ENCODE measurements at places on chromosomes 5 and 9.

- DNase-seq: no peak
Observed at GRCh38 chr9:97773091-97773490, 76.0 kb upstream of the XPA start.

DNA sequence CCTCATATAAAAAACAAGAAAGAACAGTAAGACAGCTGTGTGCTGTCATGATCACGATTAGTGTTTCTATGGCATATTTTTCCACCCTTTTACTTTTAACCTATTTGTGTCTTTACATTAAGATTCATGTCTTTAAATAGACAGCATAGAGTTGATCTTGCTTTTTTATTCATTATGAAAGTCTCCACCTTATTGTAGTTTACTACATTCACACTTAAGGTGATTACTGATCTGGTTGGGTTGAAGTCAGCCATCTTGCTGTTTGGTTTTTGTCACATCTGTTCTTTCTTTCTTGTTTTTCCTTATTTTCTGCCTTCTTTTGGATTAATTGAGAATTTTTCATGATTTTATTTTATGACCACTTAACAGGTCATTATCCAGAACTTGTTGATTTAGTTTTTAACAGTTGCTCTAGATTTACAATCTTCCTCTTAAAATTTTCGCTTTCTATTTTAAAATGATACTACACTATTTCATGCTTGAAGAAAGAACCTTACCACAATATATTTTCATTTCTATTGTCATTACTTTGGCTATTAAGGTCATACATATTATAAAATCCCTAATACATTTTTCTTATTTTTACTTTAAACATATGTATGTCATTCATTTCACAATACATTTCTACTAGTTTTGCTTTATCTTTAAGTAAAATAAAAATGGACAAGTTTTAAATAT, 292.5 kb downstream of the SH3GL2 start:
- no peak for DNase-seq

DNA sequence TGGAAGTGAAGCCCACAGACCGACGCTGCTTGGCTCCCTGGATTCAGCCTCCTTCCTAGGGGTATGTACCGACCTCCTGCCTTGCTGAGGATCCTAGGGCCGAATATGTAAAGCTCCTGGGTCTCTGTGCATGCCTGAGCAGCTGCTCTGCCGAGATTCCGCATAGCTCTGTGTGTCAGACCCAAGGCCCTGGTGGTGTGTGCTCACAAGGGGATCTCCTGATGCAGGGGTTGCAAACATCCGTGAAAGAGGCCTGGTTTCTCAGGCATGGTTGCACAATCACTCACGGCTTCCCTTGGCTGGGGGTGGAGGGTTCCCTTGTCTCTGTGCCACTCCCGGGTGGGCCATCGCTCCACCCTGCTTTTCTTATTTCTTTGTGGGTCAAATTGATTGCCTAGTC, 19.9 kb upstream of the SVEP1 start:
- no peak for DNase-seq

- no peak for DNase-seq
Observed at GRCh38 chr5:168311061-168311566, 19.7 kb downstream of the WWC1 start.

DNA sequence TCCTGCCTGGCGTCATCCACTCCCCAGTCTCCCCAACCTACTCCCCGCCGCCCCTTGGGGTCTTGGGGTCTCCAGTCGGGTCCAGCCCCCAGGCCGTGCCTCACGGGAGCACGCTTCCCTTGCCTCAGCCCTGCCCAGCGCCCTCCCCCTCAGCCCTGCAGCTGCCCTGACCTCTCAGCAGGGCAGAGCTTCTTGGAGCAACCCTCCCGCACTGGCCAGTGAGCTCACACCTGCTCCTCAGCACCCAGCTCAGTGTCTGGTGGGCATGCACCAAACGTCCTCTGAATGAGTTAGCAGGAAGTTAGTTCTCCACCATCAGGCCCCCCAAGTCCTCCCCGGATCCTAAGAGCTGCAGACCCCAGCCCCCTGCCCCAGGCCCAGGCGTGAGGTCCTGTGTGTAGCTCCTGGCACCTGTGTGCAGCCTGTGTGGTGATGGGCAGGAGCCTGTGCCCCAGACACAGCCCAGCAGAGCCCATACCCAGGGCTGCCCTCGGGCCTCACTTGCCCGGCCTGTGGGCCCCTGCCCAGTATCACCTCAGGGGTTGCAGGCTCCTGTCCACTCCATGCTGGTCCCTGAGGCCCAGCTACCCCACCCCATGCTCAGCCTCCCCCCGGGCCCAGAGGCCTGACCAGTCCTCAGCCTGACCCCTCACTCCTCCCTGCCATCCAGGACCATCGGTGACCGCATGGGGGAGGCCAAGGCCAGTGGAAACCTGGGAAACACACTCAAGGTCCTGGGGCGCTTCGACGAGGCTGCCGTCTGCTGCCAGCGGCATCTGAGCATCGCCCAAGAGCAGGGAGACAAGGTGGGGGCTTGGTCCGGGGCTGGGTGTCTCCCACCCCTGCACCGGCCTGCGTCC, 8.2 kb downstream of the GPSM1 start:
- DNase-seq: no peak

DNA sequence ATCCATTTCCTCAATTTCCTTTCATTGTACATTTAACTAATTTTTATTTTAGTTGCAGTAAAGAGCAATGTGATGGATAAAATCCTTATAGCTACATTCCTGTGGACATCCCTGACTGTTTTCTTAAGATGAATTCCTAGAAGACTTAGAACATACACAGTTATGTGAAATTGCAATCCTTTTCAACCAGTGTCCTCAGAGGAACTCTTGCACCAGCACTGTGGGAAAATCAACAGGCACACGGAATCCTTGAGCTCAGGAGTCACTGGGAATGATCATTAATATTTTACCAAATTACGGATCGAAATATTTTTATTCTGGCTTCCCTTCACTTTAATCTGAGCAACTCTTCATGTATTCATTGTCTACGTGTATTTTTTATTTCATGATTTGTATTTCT, 901.9 kb upstream of the WWC1 start:
- no peak for DNase-seq

DNA sequence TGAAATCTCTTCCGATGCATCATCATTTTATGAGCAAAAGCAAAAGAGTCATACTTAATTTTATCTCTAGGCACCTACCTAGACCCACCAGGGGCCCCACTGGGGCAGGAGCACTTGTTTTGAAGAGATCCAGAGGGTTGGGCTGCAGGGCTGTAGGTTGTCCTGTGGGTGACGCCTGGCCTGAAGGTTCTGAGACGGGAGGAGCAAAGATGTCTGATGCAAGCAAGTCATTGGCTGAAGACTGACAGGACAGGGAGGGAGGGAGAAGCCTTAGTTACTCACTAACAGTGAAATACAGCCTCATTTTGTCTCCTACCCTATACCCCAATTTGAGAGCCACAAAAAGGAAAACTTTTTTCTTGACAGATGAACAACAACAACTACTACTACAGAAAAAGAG, 17.1 kb upstream of the C9 start:
- no peak for DNase-seq

DNA sequence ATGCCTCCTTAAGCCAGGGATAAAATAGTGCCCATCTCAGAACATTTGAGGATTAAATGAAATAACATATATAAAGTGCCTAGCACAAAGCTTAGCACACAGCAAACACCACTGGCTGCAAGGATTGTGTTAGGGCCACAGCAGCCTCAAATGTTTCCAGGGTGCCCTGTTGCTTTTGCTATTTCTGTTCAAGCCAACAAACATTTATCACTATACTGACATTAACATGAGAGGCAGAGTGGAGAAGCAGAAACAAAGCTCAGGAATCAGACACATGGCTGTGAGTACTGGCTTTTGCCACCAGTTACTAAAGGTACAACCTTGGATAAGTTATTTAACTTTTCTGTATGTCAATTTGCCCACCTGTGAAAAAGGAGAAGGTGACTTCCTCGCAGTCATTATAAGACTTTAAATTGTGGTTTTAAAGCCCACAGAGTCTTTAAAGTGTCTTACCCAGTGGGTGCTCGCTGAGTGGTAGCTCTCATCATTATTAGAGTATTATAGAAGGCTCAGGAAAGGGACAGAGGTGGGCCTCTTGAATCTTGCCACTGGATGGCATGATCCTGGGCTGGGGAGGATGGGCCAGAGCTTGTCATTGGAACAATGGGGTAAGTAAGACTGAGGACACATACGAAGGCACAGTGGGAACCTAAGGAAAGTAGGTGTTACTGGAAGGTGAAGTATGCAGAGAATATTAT, 98.2 kb downstream of the MARCHF3 start:
- DNase-seq: no peak

GRCh38 chr5:136054142-136055019, 25.6 kb downstream of the TGFBI start:
- DNase-seq: no peak

DNA sequence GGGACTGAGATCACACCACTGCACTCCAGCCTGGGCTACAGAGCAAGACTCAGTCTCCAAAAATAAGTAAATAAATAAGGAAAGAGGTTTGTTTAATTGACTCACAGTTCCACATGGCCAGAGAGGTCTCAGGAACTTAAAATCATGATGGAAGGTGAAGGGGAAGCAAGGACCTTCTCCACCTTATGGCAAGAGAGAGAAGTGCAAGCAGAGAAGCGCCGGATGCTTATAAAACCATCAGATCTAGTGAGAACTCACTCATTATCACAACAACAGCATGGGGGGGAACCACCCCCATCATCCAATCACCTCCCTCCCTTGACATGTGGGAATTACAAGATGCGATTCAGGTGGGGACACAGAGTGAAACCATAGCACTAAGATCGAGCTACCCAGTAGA, 22.8 kb upstream of the RGMB start:
- DNase-seq: no peak

DNA sequence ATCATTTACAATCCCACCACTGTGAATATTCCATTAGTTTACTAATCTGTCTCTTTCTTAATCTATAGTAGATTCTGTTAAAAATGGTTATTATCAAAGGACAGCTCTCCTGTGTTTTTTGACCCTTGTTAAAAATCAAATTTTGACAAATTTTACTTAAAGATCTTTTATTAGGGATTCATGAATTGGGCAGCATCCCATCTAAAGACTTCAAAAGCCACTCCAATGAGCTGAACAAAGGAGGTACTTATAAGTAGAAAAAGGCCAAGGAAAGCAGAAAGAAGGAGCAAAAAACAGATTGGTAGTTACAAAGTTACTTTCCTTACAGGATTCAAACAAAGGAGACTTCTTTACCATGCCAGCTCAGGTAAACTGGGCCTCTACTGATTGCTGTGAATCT, 44.5 kb upstream of the PTPDC1 start:
- no peak for DNase-seq

GRCh38 chr5:113034182-113034773, 57.7 kb downstream of the DCP2 start:
- peak; percentile 88 for DNase-seq

- no peak for DNase-seq
Observed at GRCh38 chr5:170273968-170274710, 23.4 kb downstream of the LCP2 start.

- no peak for DNase-seq
Observed at GRCh38 chr9:35518225-35518821, 28.4 kb downstream of the RUSC2 start.

GRCh38 chr5:82922086-82922734, 155.0 kb downstream of the TMEM167A start:
- DNase-seq: no peak

DNA sequence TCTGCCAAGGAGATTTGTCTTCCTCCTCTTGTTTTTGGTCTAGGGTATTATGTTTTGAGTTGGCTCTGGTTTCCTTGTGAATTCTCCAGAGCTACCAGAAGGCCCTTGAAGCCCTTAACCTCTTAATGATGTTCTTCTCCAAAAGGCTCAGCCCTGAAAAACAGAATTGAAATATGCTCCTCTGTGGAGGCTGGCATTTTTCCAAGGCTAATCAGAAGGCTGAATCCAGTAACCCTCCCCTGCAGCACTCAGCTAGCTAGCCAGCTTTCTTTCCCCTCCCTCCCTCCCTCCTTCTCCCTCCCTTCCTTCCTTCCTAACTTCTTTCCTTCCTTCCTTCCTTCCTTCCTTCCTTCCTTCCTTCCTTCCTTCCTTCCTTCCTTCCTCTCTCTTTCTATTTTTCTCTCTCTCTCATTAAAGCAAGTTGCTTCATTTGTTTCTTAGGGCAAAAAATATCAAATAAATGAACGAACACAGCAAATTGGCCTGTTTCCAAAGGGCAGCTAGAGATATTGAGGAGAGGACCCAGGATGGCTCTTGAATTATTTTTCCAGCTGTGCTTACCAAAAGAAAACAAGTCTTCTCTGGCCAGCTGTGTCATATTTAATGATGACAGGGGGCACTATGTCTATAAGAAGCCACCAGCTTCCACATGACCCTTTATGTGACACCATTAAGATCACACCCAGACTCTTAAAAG, 38.7 kb downstream of the JAKMIP2 start:
- no peak for DNase-seq

GRCh38 chr9:113872485-113873143, 3.5 kb upstream of the ZNF618 start:
- no peak for DNase-seq
